Mesothelial cell of epicardium (in vitro differentiated cells): ENCODE measurements at places on chromosomes 7 and 10.

- peaks cover 5% of the 10 kb centered on the region for H3K4me1 ChIP-seq
- no peak overlapping the region for H3K4me3 ChIP-seq
- no peaks in the 10 kb centered on the region for H3K36me3 ChIP-seq
- H3K27me3 ChIP-seq: peaks cover 28% of the 10 kb centered on the region
Measured at GRCh38 chr10:14491811-14492210, 161.1 kb upstream of the FRMD4A start.

DNA sequence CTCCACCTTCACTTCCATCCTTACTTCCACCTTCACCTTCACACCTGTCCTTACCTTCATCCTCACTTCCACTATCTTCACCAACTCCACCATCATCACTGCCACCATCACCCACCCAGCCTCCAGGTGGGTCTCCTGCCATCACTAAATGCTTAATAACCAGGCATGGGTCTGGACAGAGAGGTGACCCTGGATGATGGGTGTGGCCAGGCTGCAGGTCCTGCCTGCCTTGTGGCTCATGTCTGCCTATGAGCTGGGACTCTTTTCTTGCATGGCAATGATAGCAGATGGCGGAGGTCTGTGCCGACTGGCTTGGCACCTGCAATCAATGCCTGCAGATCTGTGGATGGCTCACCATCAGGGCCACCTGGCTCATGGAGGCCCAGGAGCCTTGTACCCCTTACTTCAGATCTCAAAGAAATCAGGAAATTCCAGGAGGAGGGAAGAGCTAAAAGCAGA, 60.1 kb upstream of the ELN start:
- H3K4me3 ChIP-seq: no peak overlapping the region
- no peak for DNase-seq
- no peaks in the 10 kb centered on the region for H3K4me1 ChIP-seq
- H3K27ac ChIP-seq: no peak overlapping the region
- peaks cover 11% of the 10 kb centered on the region for H3K36me3 ChIP-seq
- H3K27me3 ChIP-seq: no peaks in the 10 kb centered on the region

DNA sequence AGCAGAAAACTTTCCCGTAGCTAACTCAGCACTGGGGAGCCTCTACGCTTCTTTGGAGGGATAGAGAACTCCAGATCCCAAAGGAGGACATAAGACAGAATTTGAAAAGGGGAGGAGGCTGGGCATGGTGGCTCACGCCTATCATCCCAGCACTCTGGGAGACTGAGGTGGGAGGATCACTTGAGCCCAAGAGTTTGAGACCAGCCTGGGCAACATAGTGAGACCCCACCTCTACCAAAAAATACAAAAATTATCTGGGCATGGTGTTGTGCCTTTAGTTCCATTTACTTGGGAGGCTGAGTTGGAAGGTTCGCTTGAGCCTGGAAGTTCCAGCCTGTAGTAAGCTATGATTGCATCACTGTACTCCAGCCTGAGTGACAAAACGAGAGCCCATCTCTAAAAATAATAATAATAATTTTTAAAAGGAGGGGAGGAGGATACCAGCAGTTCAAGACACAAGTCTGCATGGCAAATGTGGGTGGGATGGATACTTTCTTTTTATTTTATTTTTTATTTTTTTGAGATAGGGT, 165.9 kb upstream of the SH2B2 start:
- no peak overlapping the region for H3K4me3 ChIP-seq
- H3K36me3 ChIP-seq: peaks cover 17% of the 10 kb centered on the region
- DNase-seq: no peak
- no peaks in the 10 kb centered on the region for H3K27me3 ChIP-seq
- H3K4me1 ChIP-seq: peaks cover 13% of the 10 kb centered on the region

GRCh38 chr10:110918643-110919348, at the start of gene BBIP1:
BBIP1 (minus strand) TSS chr10:110919180; CDS start chr10:110918157, 1,023 bp downstream.
- peak within 1 kb of the TSS; percentile 99 for H3K4me3 ChIP-seq
- DNase-seq: peak; percentile 95
- no peaks in the 10 kb centered on the region for H3K27me3 ChIP-seq
- H3K36me3 ChIP-seq: no peaks in the 10 kb centered on the region
- H3K4me1 ChIP-seq: peaks cover 37% of the 10 kb centered on the region

GRCh38 chr10:80536361-80536835, 1.3 kb upstream of the SH2D4B start:
- DNase-seq: no peak
- H3K27me3 ChIP-seq: no peaks in the 10 kb centered on the region
- H3K27ac ChIP-seq: peak overlapping the region; percentile 67
- H3K4me3 ChIP-seq: peak overlapping the region; percentile 59
- H3K36me3 ChIP-seq: peaks cover 8% of the 10 kb centered on the region

DNA sequence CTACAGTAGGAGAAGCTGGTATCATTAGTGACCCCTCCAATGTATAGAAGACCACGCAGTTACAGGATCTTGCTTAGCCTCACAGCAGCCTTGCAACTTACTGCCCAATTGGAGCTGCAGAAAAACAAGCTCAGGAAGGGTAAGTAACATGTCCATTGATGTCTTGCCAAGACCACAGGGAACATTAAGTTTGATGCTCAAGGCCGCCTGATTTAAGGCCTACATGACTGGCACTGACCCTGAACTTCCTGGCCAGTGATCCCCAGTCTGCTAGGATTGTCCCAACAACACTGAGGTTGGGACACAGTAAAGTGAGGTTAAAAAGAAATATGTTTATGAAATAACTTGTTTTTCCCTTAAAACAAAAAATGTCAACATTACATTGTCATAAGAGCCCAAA, 6.8 kb upstream of the GDF2 start:
- peaks cover 3% of the 10 kb centered on the region for H3K4me1 ChIP-seq
- DNase-seq: no peak
- H3K27me3 ChIP-seq: peaks cover 47% of the 10 kb centered on the region
- no peak overlapping the region for H3K27ac ChIP-seq
- no peaks in the 10 kb centered on the region for H3K36me3 ChIP-seq

- H3K27ac ChIP-seq: no peak overlapping the region
- no peak overlapping the region for H3K4me3 ChIP-seq
- H3K4me1 ChIP-seq: peaks cover 2% of the 10 kb centered on the region
- peaks cover 3% of the 10 kb centered on the region for H3K27me3 ChIP-seq
- no peak for DNase-seq
Measured at GRCh38 chr7:157843336-157844140, 506.7 kb downstream of the DNAJB6 start.

GRCh38 chr10:80509403-80510161, 28.1 kb upstream of the SH2D4B start:
- H3K4me1 ChIP-seq: peaks cover 41% of the 10 kb centered on the region
- peaks cover 26% of the 10 kb centered on the region for H3K36me3 ChIP-seq
- DNase-seq: no peak
- H3K27me3 ChIP-seq: no peaks in the 10 kb centered on the region
- H3K4me3 ChIP-seq: no peak overlapping the region

- H3K36me3 ChIP-seq: peaks cover 2% of the 10 kb centered on the region
- no peak overlapping the region for H3K4me3 ChIP-seq
- H3K27ac ChIP-seq: no peak overlapping the region
Measured at GRCh38 chr10:118277871-118278270, 64.3 kb downstream of the FAM204A start.

DNA sequence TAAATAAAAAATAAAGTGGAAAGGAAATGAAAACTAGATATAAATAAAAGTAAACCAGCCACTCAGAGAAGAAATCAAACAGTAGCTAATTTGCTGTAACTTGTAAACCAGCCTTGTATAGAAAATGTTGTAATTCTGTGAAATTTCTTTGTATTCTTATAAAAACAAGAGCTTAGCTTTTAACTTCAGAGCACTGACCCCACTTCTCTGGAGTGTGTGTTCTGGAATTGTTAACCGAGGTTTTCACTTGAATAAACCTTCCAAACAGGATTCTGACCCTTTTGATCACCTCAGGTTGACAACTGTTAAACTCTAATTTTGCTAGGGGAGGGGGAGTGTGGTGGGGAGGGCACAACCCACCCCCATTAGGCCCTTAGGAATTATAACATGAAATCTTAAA, 151.9 kb upstream of the TRIM24 start:
- DNase-seq: no peak
- H3K4me1 ChIP-seq: peaks cover 2% of the 10 kb centered on the region
- no peak overlapping the region for H3K27ac ChIP-seq
- H3K36me3 ChIP-seq: peaks cover 2% of the 10 kb centered on the region

GRCh38 chr10:100006243-100006886, 3.4 kb downstream of the DNMBP start:
- H3K27ac ChIP-seq: peak overlapping the region; percentile 60
- peaks cover 69% of the 10 kb centered on the region for H3K4me1 ChIP-seq
- H3K27me3 ChIP-seq: no peaks in the 10 kb centered on the region
- H3K36me3 ChIP-seq: peaks cover 4% of the 10 kb centered on the region
- no peak overlapping the region for H3K4me3 ChIP-seq
- no peak for DNase-seq

DNA sequence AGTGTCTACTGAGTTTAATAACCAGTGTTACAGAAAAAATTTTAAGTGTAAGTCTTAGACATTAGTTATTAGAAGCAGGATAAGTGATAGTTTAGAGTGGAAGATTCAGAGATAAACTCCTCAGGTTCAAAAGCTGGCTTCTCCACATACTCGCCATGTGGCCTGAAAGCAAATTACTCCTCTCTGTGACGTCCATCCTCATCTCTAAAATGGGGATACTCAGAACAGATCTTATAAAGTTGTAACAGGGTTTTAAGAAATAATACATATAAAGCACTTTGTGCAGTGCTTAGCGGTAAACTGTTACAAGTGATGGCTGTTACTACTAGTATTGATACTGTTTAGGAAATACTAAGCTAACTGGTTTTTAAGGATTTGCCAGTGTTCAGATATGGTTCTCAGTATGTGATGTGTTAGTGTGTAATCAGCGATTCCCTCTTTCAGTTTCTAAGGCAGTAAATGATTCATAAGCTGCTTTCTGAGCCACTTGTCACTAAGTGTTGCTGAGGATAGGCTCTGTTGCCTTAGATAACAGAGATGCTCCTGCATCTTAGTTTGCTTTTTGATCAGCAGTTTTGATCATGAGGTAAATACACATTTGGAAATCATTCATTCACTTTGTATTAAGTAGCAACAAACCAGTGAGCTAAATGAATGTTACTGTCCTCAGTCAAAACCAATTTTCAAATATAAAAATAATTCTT, 58.7 kb downstream of the CYP51A1 start:
- H3K4me3 ChIP-seq: no peak overlapping the region
- no peak for DNase-seq
- H3K27me3 ChIP-seq: no peaks in the 10 kb centered on the region
- peaks cover 10% of the 10 kb centered on the region for H3K4me1 ChIP-seq
- peak overlapping the region; percentile 35 for H3K27ac ChIP-seq

DNA sequence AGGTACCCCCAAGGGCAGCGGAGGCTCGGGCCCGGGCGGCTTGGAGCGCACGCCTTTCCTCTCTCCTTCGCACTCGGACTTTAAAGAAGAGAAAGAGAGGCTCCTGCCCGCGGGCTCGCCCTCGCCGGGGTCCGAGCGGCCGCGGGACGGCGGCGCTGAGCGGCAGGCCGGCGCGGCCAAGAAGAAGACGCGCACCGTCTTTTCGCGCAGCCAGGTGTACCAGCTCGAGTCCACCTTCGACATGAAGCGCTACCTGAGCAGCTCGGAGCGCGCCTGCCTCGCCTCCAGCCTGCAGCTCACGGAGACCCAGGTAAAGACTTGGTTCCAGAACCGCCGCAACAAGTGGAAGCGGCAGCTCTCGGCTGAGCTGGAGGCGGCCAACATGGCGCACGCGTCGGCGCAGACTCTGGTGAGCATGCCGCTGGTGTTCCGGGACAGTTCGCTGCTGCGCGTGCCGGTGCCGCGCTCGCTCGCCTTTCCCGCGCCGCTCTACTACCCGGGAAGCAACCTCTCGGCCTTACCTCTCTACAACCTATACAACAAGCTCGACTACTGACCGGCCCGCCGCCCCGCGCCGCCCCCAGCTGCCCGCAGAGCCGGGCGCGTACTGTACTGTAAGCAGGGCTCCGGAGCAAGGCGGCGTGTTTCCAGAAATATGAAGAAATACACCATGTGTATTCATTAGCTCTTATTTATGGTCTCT, 1.8 kb downstream of the HMX2 start:
- peaks cover 22% of the 10 kb centered on the region for H3K4me1 ChIP-seq
- peak; percentile 59 for DNase-seq
- peaks cover 88% of the 10 kb centered on the region for H3K27me3 ChIP-seq
- no peaks in the 10 kb centered on the region for H3K36me3 ChIP-seq
- no peak overlapping the region for H3K27ac ChIP-seq

DNA sequence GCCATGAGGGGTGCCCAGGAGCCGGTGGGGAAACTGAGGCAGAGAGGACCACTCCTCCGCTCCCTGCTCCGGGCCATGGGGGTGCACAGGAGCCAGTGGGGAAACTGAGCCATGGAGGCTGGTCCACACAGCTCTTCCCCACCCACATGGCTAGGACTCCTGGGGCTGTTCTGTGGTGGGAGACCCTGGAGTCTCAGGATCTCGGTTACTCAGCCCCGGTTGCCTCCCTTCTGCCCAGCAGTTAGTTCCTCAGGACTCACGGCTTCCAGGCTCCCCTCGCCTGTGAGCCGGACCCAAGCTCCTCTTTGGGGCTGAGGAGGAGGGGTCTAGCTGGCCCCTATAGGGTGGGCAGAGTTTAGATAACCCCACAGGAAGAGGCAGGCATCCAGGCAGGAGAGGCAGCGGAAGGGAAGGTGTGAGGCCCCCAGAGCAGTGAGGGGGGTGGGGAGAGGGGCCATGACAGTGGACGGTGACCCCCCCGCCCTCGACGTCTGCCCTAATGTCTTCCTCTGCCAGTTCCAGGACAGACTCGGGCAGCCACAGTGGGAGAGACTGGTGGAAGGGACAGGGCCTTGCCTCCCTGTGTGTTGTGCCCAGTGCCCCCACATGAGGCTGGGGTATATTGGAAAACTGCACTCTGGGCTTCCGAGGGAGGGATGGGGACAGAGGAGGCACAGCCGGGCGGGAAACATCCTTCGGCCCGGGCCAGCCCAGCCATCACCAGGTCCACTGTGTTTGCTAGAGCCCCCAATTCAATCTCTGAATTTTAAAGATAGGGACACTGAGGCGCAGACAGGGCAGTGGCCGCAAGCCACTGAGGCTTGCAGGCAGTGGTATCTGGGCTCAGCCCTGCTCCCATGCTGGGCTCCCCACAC, 4.3 kb downstream of the ELFN1 start:
- DNase-seq: no peak
- peaks cover 9% of the 10 kb centered on the region for H3K4me1 ChIP-seq
- H3K36me3 ChIP-seq: no peaks in the 10 kb centered on the region

DNA sequence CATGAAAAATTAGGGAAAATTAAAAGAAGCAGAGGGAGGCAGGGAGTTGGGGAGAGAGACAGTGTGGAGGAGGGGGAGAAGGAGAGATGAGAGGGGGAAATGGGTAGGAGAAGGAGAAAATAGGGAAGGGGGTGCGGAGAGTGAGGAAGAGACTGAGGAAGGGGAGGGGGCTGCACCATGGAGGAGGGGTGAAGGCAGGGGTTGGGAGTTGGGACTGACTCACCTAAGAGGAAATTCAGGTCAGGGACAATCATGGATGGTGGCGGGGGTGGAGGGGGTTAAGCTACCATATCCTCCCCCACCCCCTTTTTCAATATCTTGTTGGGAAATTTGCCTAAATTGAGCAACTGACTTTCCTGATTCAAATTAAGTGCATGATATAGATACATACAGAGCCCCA, 8.0 kb downstream of the GRK5 start:
- no peak for DNase-seq
- H3K27me3 ChIP-seq: peaks cover 2% of the 10 kb centered on the region
- H3K4me1 ChIP-seq: peaks cover 39% of the 10 kb centered on the region
- H3K27ac ChIP-seq: peak overlapping the region; percentile 50
- H3K36me3 ChIP-seq: no peaks in the 10 kb centered on the region
